ENCODE measurements at places on chromosomes 2 and 18.

GRCh38 chr2:185137700-185138099 lies 539.4 kb downstream of the ZNF804A start:
- DNase-seq: no peak

- no peak for DNase-seq
Observed at GRCh38 chr2:240134956-240135520, 1.1 kb downstream of the COPS9 start.

GRCh38 chr2:174888646-174889271 lies 116.4 kb downstream of the CHN1 start:
- DNase-seq: no peak

GRCh38 chr2:71640489-71640888 lies 187.1 kb downstream of the DYSF start:
- DNase-seq: no peak

- no peak for DNase-seq
Observed at GRCh38 chr2:85697096-85697495, 2.9 kb downstream of the GNLY start.
